ENCODE measurements at places on chromosomes 1 and 21.

- no peak for DNase-seq
These were observed 138.2 kb downstream of the ZNF326 start for GRCh38 chr1:90133133-90133532.

DNA sequence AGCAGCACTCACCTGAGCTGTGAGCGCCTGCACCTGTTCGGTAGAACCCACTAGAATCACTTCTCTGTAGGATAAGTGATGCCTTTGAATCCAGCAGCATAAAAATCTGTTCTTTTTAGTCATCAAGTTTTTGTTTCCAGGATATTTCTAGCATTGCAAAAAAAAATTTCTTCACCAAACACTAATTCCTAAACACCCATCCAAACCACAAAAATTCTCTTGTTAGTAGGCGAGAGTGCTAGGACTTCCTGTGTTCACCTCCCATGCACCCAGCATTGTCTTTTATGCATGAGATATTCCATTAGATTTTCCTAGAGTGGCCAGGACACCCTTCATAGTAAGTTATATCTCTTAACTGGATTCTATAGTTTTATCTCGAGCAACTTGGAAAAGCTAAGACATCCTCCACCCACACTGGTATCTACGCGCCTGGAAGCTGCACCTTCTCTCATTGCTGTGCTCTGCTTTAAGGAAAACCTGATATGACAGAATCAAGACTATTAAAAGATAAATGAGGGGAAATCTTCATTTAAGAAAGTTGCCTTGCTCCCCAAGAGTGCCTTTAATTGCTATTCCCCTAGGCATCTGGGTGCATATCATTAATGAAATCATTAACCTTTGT lies 12.3 kb downstream of the SERTAD4 start:
- DNase-seq = no peak

DNA sequence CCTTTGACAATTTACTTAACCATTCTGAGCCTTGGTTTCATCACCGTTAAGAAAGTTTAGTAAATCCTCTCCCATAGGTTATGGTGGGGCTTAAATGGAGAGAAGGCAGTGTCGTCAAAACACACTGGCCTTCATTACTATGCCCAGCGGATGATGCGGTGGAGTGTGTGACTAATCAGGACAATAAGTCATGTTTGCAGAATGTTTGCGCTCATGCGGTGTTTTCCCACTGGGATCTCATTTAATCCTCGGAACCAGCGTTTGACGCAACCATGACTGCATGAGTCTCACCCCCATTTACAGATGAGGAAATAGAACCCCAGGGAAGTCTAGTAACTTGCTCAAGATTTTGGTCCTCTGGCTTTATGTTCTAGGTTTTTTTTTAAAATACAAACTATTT lies 17.5 kb downstream of the SLC26A9 start:
- DNase-seq = no peak

- DNase-seq = no peak
These were observed 12.3 kb downstream of the RD3 start for GRCh38 chr1:211479624-211480023.

- DNase-seq = peak; percentile 36
These were observed 402.5 kb downstream of the PTPRC start for GRCh38 chr1:199041173-199041914.

GRCh38 chr1:65949230-65949626 lies 156.5 kb downstream of the PDE4B start:
- no peak for DNase-seq

GRCh38 chr1:171292799-171293198 lies 21.2 kb upstream of the FMO4 start:
- no peak for DNase-seq

- DNase-seq = no peak
These were observed 182.9 kb upstream of the CSF3R start for GRCh38 chr1:36665478-36666080.

- DNase-seq = no peak
These were observed 49.6 kb downstream of the RUNX1 start for GRCh38 chr21:34999397-34999941.

DNA sequence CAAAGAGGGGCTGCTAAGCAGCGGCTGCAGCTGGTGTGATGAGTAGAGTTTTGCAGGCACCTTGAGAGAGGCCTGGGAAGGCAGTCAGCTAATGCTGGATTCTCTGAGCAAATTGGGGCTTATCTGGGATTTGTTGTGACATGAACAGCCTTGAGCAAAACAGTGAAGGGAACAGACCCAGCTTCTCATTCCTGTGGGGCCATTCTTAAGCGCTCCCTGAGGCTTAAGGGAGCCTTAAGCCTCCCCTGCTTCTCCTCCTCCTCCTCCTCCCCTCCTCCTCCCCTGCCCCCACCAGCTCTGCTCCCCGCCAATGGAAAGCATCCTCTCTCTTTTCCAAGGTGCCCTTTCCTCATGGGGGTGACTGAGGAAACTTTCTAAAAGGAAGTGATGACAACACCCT lies 21.3 kb downstream of the HMGCS2 start:
- DNase-seq = no peak
